ENCODE measurements at places on chromosomes 2 and 18. TPM values are rescaled to one million over a fixed set of nuclear protein-coding genes. Genes with fewer than 3 reads are reported as not detected.

The PSMA8 gene
- 0.15 TPM for total RNA-seq

The DSG1 gene
- total RNA-seq, result not detected

The SLC38A11 gene
- 0.62 TPM for total RNA-seq

The ARHGEF33 gene
- total RNA-seq, result 0.02 TPM

The KYNU gene
- 11.3 TPM for total RNA-seq

The AGAP1 gene
- 8.7 TPM for total RNA-seq

The CHST9 gene
- not detected for total RNA-seq

The CNDP1 gene
- total RNA-seq, result not detected

The FEZ2 gene
- total RNA-seq, result 103 TPM

The NPAS2 gene
- total RNA-seq, result 3.6 TPM

The CCDC138 gene
- total RNA-seq, result 5.6 TPM

The LYPD6 gene
- total RNA-seq, result 11.3 TPM

The CCDC150 gene
- total RNA-seq, result 3.7 TPM

The NETO1 gene
- total RNA-seq, result not detected

The SAG gene
- total RNA-seq, result not detected

The CCDC68 gene
- total RNA-seq, result 0.30 TPM

The LRRC30 gene
- total RNA-seq, result not detected

The CCDC178 gene
- not detected for total RNA-seq

The PRKAG3 gene
- total RNA-seq, result not detected

Measured in M059J (cell line).